ENCODE measurements at places on chromosomes 13 and 19. TPM values are rescaled to one million over a fixed set of nuclear protein-coding genes. Genes with fewer than 3 reads are reported as not detected.

DNA sequence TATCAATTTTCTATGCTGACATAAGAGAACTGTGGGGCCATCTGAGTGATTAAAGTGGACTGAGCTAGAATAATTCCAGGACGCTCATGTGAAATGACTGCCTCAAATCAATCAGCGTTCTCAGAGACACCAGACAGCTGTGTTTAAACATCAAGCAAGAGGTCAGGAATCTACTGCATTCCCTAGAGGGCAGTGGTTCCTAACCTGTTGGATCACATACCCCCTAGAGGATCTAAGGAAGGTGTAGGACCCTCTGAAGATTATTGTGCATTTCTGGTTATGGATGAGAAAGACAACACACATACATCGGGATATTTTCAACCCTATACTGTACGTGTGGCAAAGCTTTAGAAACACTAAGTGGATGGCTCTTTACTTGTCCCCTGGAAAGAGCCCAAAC, 51.8 kb upstream of the FREM2 start:
- no peak for DNase-seq

DNA sequence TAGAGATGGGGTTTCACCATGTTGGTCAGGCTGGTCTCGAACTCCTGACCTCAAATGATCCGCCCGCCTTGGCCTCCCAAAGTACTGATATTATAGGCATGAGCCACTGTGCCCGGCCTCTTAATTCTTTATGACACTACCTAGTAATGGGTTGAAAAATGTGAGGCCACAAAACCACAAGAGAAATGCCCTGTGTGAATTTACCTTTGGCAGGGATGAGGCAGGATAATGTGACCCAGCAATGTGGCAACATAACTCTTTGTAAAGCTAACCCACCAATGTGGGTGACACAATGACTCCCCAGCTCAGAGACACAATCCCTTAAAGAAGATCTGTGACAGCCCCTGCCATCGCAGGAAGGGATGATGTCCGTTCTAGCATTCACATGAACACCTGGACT, 533.1 kb downstream of the KLF5 start:
- no peak for DNase-seq

DNA sequence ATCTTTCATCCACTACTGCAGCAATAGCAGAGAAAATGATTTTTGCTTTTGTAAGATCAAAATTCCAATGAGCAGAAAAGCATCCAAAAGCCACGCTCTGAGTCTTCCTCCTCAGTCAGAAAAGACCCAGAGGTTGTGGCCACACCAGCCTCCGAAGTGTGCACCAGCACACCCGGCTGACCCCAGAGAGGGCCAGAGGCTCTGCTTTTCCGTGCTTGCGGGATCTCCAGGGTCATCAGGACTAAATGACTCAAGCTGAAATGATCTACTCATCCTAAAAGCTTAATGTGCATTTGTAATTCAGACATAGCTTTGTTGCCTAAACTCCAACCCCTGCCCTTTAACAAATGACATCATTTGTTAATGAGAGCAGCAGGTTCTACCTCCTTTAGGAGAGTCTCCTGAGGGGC, 16.5 kb downstream of the RXFP2 start:
- no peak for DNase-seq

DNA sequence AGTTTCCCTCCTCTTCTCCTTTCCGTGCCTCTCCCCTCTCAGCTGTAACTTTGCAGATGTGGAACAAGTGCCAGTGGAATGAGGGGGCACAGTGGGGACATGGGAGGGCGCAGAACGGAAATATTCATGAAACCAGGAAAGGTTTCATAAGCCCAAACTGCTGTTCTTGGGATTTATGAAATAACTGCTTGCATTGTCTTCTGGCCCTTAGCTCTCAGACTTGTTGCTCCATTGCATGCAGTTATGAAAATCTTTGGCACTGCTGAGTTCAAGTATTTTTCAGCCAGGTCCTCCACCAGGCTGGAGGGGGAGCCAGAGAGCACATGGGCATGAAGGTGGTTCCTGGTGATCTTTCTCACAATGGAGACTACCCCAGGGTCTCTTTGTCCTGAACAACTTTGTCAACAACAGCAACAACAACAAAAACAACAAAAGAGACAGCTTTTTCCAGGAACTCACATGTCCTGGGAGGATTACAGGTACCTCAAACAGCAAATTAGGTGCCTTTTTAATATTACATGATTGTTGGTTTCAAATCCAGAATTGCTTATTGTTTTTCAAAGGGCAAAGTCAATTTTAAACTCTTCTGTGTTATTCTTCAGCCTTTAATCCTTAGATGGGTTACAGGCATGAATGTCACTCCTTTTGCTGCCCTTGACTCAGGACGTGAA, 1.5 kb downstream of the RGCC start:
- DNase-seq = no peak

DNA sequence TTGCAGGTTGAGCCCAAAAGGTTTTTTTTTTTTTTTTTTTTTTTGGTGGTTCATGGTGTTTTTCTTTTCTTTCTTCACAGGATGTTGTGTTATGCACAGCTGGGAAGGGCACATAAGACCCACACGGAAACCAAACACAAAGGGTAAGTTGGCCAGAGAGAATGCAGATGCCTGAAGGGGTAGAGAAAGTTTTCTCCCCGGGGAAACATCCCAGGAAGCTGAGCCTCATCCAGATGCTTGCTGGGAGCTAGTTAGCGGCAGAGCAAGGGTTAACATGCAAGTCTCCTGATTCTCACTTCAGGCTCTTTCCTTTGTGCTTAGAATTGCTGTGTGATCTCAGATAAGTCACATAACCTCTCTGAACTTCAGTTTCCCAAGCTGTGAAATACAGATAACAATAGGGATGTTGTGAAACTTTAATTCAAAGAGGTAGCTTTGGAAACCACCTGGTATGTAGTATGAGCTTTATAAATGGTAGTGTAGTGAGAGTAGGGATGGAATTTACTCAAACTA, 3.1 kb downstream of the ADGRE1 start:
- no peak for DNase-seq

- DNase-seq = no peak
These were observed 118.7 kb downstream of the FRY start for GRCh38 chr13:32150239-32150638.

DNA sequence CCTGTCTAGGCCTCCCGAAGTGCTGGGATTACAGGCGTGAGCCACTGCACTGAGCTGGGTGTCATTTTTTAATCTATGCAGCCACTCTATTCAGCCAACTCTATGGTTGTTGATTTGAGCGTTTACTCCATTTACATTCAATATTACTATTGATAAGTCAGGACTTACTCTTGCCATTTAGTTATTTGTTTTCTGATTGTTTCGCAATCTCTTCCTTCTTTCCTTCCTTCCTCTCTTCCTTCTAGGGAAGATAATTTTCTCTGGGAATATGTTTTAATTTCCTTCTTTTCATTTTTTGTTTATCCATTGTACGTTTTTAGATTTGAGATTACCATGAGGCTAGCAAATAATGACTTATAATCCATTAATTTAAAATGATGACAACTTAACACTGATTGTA, 2056.0 kb downstream of the OLFM4 start:
- no peak for DNase-seq

DNA sequence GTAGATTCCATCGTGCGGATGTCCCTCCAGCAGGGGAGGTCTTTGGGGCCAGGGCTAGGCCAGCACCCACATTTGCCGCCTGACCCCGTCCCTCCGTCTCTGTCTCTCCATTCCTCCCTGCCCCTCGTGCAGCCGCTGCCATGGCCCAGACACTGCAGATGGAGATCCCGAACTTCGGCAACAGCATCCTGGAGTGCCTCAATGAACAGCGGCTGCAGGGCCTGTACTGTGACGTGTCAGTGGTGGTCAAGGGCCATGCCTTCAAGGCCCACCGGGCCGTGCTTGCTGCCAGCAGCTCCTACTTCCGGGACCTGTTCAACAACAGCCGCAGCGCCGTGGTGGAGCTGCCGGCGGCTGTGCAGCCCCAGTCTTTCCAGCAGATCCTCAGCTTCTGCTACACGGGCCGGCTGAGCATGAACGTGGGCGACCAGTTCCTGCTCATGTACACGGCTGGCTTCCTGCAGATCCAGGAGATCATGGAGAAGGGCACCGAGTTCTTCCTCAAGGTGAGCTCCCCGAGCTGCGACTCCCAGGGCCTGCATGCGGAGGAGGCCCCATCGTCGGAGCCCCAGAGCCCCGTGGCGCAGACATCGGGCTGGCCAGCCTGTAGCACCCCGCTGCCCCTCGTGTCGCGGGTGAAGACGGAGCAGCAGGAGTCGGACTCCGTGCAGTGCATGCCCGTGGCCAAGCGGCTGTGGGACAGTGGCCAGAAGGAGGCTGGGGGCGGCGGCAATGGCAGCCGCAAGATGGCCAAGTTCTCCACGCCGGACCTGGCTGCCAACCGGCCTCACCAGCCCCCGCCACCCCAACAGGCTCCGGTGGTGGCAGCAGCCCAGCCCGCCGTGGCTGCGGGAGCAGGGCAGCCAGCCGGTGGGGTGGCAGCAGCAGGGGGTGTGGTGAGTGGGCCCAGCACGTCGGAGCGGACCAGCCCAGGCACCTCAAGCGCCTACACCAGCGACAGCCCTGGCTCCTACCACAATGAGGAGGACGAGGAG, 14.8 kb downstream of the STX10 start:
- no peak for DNase-seq

DNA sequence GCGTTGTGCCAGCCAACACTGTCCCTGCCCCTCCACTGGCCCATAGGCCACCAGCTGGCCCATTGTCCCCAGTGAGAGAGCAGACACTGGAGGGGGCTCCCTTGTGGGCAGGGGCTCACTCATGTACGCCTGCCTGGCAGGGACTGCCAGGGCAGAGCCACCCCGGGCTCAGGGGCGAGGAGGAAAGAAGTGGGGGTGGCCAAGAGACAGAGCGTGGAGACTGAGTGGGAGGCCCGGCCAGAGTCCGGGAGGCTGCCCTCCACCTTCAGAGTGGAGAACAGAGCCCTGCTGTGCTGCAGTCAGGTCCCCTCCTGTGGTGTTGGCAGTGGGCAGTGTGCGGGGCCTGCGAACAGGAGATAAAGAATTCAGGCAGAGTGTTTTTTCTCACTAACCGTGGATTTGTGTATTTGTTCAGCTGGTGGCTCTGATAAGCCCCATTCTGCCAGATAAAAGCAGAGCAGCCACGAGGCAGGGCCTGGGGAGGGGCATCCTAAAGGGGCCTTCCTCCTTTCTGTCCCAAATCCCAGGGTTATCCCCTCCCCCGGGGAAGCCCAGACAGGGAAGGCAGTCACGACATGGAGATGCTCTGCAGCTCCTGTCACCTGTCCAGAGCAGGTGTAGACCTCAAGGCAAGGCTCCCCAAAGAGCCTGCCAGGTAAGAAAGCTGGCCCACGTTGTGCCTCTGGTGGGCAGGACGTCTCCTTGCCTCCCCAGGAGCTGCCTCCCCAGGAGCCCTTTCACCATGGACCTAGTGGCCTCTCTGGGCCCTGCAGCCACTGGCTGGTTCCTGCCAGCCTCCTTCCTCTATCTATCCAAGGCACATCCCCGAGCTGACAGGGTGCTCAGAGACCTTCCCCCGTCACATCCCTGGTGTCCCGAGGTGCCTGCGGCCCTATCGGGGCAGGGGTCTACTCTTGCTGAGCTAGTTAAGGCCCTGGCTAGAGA, 33.0 kb downstream of the LYL1 start:
- DNase-seq = no peak

- DNase-seq = no peak
These were observed 13.5 kb downstream of the TMEM272 start for GRCh38 chr13:51831519-51831918.

- no peak for DNase-seq
These were observed 127.0 kb downstream of the IER2 start for GRCh38 chr19:13277104-13277809.

GRCh38 chr13:31945202-31945961, 86.2 kb upstream of the FRY start:
- DNase-seq = no peak

DNA sequence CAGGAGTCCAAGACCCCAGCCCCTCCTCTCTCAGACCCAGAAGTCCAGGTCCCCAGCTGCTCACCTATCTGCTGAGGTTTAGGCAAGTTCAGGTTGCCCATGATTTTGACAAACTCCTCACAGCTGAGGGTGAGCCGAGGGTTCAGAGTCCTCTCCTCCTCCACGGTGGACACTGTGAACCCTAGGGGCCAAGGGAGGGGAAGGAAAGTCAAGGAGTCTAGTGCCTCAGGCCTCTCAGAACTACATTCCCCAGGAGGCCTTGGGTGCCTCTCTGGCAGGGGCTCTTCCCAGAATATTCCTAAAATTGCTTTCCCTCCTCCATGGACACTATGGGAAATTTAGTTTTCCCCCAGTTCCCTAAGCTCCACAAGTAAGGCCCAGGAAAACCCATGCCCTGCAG, 3.3 kb upstream of the PHLDB3 start:
- no peak for DNase-seq

GRCh38 chr19:13995017-13995728, 10.9 kb downstream of the RFX1 start:
- no peak for DNase-seq

CYP2A7 gene
- not detected for total RNA-seq

TLE6 gene
- not detected for total RNA-seq

SIGLEC14 gene
- total RNA-seq = 5.0 TPM

SUPT20H gene
- total RNA-seq = 37.4 TPM

Data from esophagus muscularis mucosa (tissue), 4 donors.